IMR-90 (cell line): ENCODE measurements at places on chromosomes 6 and 20. TPM values are rescaled to one million over a fixed set of nuclear protein-coding genes. Genes with fewer than 3 reads are reported as not detected.

The RUNX2 gene
- 2.3 and 3.1 TPM in 2 replicates for total RNA-seq

The EPB41L1 gene
- 12.5 and 13.9 TPM in 2 replicates for total RNA-seq

The VWA7 gene
- total RNA-seq, result under 0.01 and 0.28 TPM in 2 replicates

The COL11A2 gene
- total RNA-seq, result under 0.01 TPM in 2 replicates

The SAPCD1 gene
- not detected in 2 replicates for total RNA-seq

The DEFB124 gene
- not detected in 2 replicates for total RNA-seq

The CRISP3 gene
- not detected in 2 replicates for total RNA-seq

The TMEM151B gene
- total RNA-seq, result not detected in 2 replicates

The CNR1 gene
- total RNA-seq, result not detected in 2 replicates

The GGTLC1 gene
- not detected in 2 replicates for total RNA-seq

The HRH3 gene
- total RNA-seq, result not detected in 2 replicates

The LAMA2 gene
- total RNA-seq, result 12.5 and 13.3 TPM in 2 replicates

The SCAND1 gene
- total RNA-seq, result 7.5 and 11.7 TPM in 2 replicates

The RSPO3 gene
- total RNA-seq, result not detected in 2 replicates

The FOXF2 gene
- total RNA-seq, result 2.5 TPM in 2 replicates

The CDK5RAP1 gene
- total RNA-seq, result 22.2 and 28.1 TPM in 2 replicates

The PRSS35 gene
- 5.2 and 6.7 TPM in 2 replicates for total RNA-seq

The TSBP1 gene
- not detected in 2 replicates for total RNA-seq

The MLIP gene
- not detected in 2 replicates for total RNA-seq

The AHCY gene
- total RNA-seq, result 194 and 210 TPM in 2 replicates

The BTN1A1 gene
- total RNA-seq, result not detected in 2 replicates

The DDX27 gene
- 28.3 and 33.2 TPM in 2 replicates for total RNA-seq

The SOX12 gene
- 1.1 TPM in 2 replicates for total RNA-seq

The IL17A gene
- total RNA-seq, result not detected in 2 replicates

The HMGCLL1 gene
- total RNA-seq, result not detected in 2 replicates

The HLA-DQA1 gene
- total RNA-seq, result not detected in 2 replicates

The ELOVL4 gene
- total RNA-seq, result 2.3 and 5.0 TPM in 2 replicates

The CST7 gene
- not detected in 2 replicates for total RNA-seq

The SAMD5 gene
- 1.6 and 2.2 TPM in 2 replicates for total RNA-seq

The DYNLT1 gene
- 187 and 235 TPM in 2 replicates for total RNA-seq

The PRR18 gene
- total RNA-seq, result not detected in 2 replicates

The KIF25 gene
- total RNA-seq, result not detected in 2 replicates

The KCNK5 gene
- not detected in 2 replicates for total RNA-seq

The BPIFB6 gene
- total RNA-seq, result not detected in 2 replicates
